ENCODE measurements at places on chromosomes 5 and 9.

GRCh38 chr5:89452081-89452480 is 569.1 kb upstream of the MEF2C start:
- no peak for DNase-seq

- no peak for DNase-seq
Measured at GRCh38 chr5:662751-663435, 30.3 kb downstream of the TPPP start.

DNA sequence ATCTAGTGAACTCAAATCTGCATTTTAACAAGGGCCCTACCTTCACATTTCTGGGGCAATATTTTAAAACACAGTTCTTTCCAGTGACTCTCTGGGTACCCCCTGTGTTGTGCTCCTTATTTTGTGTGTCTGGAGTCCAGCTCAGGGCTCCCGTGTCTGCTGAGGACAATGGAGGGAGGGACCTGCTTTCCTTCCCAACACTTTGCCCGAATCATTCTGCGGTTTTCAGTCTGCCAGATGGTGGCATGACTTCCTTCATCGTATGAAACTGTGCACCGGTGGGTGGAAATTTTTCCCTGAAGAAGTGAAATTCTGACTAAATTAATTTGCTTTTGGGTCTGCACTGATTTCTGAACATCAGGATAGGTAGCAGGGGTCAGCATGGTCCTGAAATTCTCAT is 153.6 kb upstream of the CD180 start:
- no peak for DNase-seq

- no peak for DNase-seq
Measured at GRCh38 chr5:174155706-174156105, 110.2 kb downstream of the NSG2 start.

GRCh38 chr9:90099262-90099963 is 494.6 kb downstream of the GADD45G start:
- no peak for DNase-seq
